Suppressor macrophage treated with lipopolysaccharide for 4 hours (primary cell): ENCODE measurements at places on chromosomes 1 and 21.

- no peak for DNase-seq
Measured at GRCh38 chr1:150661156-150661555, 31.7 kb upstream of the ENSA start.

DNA sequence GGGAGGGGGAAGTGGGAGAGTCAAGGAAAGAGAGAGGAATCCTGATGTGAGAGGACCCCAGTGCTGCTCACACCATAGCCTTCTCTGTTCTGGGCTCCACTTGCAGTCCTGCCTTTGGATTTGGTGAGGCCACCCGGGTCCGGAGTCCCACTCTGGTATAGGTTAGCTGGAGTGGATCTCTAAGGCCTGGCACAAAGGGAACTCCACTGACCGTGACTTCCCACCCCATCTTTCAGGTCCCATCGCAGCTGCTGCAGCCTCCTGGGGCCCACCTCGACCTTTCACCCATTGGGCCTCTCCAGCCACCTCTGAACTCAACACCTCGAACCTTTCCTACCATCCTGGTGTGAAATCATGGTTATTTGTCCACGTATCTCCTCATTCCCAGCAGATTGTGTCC, 324.4 kb downstream of the MATN1 start:
- DNase-seq: no peak

DNA sequence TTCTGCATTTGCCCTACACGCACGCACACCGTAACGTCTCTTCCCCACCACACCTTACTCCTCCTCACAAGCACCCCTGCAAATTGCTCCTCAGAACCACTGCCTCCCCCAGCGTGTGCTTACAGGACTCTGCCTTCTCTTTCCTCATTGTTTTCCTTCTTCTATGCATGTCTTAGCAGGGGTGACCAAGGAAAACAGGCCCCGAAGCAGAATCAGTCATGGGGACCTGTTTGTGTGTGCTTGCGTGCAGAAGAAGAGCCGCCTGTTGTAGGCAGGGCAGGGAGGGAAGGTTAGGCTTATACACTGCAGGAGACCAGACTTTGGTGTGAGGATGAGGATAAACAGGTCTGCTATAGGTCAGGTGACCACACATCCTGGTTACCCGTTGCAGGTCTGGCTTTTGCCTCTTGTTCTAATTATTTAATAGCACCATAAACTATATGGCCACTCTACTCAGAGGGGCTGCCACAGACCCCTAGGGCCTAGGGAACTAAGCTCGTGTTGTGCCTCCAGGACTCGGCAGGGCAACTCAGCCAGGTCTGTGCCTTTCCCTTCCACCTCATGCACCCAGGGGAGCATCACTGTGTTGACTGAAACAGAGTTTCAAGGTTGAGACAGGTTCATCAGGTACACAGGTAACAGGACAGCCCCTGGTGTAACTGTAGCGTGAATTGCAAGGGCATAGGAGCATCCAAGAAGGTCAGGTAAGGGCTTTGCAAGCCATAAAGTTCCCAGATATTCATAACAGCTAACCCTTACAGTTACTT, 60.8 kb upstream of the EPS8L3 start:
- no peak for DNase-seq

DNA sequence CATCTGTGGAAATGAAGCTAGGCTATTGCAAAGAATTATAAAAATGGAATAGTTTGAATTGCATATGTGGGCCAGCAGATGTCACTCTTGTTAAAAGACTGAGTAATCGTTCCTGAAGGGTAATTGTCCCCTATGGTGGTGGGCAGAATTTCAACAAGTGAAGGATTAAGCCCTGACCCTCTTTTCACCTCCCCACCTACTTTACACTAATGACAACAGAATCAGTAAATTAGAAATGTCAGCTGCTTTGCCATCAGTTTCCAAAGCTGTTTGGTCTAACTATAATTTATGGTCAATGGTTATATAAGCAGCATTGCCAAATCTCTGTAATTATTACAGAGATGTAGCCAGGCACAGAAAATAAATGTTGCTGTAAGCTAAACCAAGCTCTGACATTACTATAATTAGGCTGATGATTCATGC, 898.6 kb downstream of the AMY1C start:
- DNase-seq: peak; percentile 1

DNA sequence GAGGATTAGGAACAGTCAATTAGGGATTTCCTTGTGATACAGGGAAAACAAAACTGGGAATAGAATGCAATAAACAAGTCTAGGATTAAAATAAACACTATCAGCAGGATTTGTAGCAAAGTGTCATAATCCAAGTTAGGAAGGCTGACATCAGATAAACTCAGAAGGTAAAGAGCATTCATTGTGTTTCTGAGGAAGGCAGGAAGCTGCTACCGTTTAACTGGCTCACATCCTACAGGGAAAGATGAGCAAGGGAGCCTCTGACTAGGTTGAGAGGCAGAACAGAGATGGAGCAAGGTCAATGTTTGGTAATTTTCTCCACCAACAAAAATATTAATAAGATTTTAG, 124.7 kb downstream of the POU2F1 start:
- DNase-seq: no peak

DNA sequence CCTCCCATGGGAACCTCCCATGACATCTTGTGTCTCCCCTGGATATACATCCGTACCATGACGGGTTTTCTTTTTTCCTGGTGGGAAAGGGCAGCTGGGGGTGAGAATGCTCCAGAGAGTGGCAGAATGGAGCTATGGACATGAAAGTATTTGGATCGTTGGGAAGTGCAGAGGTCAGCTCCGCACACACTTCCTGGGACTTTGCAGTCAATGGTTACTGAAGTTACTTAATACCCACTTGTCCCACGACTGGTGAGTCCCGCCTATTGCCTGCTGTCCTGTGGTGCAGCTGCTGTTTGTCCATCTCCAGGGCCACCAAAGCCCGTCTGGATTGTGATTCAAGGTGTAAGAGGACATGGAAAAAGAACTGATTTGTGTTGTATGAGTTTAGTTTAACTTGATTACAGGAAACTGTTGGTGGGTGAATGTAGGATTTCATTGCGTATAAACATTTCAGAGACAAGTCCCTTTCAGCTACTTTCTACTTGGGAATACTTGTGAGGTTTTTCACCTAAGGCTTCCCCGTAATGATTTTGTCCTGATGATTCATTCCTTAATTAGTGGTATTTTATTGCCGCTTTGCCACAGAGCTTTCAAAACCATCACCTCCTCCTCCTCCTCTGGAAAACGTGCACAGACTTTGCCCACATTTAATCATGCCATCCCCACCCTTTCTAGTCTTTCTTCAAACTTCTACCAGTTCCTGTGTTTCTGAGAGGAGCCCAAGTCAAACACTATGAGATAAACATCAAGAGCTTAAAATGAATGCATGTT, 308.8 kb downstream of the KIF26B start:
- DNase-seq: no peak

- peak; percentile 12 for DNase-seq
Measured at GRCh38 chr1:186476264-186477040, 15.5 kb upstream of the PDC start.

- no peak for DNase-seq
Measured at GRCh38 chr1:70552662-70553566, 141.8 kb downstream of the CTH start.

- DNase-seq: no peak
Measured at GRCh38 chr1:230681599-230681998, 32.3 kb downstream of the AGT start.

GRCh38 chr21:44969066-44969670, 29.3 kb downstream of the SLX9 start:
- no peak for DNase-seq

DNA sequence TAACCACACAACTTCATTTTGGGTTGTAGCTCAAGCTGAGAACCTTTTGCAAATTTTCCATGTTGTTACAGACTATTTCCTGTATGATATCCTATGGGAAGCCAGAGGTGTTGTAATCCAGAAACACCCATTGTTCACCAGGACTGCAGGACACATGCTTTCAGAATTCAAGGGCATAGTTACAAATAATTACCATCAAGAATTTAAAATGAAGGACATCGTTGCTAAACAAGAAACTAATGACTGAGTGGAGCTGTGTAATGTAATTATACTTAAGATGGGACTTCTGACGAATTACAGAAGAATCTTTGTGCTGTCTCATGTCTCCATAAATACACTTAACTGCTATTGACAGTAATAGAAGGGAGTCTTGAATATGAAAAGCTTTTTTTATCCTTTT, 47.6 kb upstream of the HOOK1 start:
- DNase-seq: no peak

DNA sequence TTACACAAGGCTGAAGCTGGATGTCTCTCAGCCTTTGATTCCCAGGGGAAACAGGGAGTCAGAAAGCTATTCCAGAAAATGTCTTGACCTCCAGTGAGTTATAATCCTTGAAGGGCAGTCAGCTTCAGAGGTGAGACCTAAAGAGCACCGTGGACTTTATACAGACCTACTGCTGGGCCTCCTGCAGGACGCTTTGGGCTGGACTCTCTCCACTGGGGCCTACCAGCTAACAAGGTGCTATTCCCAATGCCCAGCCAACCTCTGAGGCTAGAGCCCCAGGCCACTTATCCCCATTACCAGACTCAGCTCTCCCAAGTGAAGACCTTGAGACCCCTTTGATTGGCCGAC, 6.6 kb downstream of the SETD4 start:
- DNase-seq: no peak

- DNase-seq: no peak
Measured at GRCh38 chr1:243271996-243272395, 16.2 kb downstream of the SDCCAG8 start.

DNA sequence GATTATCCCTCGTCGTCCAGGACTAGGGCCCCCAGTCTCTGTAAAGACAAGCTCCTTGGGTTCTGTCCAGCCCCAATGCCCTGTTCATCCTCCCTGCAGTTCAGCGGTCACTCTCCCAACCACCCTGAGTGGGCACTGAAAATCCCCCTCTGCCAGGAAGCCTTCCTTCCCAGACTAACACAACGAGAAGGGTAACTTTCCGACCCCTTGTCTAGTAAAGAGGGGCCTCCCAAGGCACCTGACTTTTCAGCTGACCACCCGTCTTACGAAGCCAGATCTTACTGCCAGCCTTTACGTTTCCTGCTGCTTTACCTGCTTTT, 13.4 kb downstream of the TMEM9 start:
- DNase-seq: no peak

DNA sequence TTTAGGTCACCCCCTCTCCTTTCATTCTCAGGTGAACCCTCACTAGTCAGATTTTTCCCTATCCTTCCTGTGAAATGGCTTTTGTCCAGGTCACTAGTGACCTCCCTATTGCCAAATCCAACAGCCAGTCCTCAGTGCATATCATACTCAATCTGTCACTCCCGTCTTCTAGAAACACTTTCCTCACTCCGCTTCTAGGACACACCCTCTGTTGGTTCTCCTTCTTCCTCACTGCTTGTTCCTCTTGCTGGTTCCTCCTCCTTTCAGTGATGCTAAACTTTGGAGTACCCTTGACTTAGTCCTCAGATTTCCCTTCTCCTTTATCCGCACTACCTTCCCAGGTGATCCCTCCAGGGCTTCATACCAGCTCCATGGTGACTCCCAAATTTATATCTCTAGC, 94.3 kb downstream of the RNF220 start:
- DNase-seq: peak; percentile 50

DNA sequence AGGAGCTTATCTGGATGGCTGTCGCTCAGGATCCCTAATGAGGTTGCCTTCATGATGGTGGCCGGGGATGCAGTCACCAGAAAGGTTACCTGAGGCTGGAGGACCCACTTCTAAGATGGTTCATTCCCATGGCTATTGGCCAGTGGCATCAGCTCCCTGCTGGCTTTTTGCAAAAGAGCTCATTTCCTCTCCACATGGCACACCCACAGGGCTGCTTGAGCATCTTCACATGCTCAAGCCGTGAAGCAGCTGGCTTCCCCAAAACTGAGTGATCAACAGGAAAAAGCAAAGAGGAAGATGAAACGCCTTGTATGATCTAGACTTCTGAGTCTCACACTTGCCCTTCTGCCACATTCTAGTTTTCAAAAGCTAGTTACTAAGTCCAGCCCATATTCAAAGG, 124.6 kb upstream of the CXADR start:
- peak; percentile 65 for DNase-seq

GRCh38 chr1:239006276-239006675, 380.1 kb upstream of the CHRM3 start:
- DNase-seq: no peak

GRCh38 chr1:84427250-84428188, 29.2 kb downstream of the DNASE2B start:
- DNase-seq: no peak

DNA sequence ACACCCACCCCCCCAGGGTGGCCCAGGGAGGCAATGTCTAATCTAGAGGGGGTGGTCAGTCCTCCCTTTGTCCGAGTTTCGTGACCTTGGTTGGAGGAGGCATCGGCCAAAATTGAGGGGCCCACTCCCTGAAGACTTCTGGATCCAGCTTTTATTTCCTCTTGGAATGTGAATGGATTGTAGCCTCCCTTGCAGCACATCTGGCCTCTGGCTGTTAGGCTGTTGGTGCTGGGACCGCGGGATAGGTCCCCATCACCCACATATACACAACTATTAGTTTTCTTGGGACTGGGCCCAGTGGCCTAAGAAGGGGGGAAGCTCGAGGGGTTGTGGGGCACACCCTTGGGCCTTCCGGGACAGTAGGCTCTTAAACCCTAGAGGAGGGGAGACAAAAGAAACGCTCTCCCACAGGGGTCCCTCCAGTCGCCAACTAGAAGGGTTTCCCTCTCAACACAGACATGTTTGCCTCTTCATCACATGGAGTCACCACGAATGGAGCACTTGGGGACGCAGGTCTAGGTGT, 2.5 kb downstream of the LHX4 start:
- DNase-seq: no peak

- no peak for DNase-seq
Measured at GRCh38 chr21:35730325-35730724, 330.0 kb downstream of the SETD4 start.

DNA sequence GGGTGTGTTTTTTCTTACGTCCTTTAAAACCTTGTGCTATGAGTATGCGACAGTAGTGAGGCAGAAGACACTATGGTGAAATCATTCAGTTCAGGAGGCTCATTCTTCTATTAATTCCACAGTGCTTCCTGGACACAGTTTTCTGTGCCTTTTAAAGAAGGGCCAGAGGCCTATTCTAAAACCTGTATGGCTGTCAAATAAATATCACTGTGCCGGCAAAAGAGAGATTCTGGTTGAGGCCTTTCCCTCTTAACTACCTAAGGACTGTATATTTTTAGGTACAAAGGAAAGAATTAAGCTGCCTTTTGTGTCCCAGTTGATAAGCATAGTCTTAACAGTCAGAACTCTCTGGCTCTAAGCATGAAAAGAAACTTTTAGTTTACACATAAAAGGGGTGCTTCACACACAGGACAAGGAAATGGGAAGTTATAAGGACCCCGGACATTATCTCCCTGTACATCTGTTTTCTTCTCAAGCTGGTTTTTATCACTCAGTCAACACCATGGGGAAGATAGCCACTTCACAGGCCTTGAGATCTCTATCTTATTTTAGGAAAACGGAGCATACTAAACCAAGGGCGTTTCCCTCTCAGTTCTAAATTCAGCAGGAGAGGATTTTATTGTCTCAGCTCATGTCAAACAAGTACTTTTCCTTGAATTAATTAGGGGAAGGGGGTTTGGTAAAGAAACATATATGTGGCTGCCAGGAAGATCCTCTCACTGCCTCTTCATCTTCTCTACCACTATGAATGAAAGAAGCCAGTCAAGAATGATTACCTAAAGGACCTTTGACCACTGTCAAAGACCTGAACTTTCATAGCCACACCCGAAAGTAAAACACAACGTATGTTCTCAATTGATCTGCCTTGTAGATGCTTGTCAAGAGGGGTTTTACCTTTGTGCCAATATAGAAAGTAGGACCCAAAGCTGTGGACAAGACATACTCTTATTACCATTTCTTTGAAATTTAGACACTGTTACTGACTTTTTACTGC, 71.4 kb upstream of the HSPA13 start:
- no peak for DNase-seq
